ENCODE measurements at places on chromosomes 6 and 20. TPM values are rescaled to one million over a fixed set of nuclear protein-coding genes. Genes with fewer than 3 reads are reported as not detected.

ZC3H12D gene
- total RNA-seq, result 0.64 TPM

DNA sequence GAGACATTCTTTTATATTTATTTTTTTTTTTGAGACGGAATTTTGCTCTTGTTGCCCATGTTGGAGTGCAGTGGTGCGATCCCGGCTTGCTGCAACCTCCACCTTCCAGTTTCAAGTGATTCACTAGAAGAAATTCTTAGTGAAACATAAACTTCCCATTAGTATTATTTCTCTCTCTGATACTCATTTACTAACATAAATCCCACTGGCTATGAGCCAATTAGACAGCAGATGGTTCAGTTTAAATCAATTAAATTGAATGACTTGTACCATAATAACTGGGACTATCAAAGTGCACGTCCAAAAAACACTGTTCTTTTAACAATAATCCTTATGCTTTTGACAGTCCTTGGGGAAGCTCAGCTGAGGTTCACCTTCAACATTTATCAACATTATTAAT, 111.2 kb upstream of the PTCHD4 start:
- no peaks in the 10 kb centered on the region for H3K36me3 ChIP-seq
- DNase-seq, result no peak
- H3K4me1 ChIP-seq, result no peaks in the 10 kb centered on the region
- H3K27ac ChIP-seq, result no peak overlapping the region
- H3K27me3 ChIP-seq, result no peaks in the 10 kb centered on the region
- no peak overlapping the region for H3K4me3 ChIP-seq

GRCh38 chr6:28393912-28394662, 5.5 kb downstream of the ZSCAN12 start:
- no peak for DNase-seq
- no peaks in the 10 kb centered on the region for H3K27me3 ChIP-seq
- peaks cover 10% of the 10 kb centered on the region for H3K36me3 ChIP-seq
- H3K27ac ChIP-seq, result no peak overlapping the region

RGS19 gene
- total RNA-seq, result 3.8 TPM

DNA sequence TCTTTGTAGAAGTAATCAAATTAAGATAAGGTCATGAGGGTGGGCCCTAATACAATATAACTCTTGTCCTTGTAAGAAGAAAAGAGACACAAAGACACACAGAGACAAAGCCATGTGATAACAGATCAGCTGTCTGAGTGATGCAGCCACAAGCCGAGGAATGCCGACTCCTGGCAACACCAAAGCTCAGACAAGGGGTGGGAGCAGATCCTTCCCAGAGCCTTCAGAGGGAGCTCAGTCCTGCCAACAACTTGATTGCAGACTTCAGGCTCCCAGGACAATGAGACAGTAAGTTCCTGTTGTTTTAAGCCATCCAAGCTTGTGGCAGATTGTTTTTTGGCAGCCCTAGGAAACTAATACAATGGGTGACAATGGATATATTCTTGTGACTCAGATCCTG, 325.0 kb upstream of the AGPAT4 start:
- H3K4me1 ChIP-seq, result no peaks in the 10 kb centered on the region
- no peaks in the 10 kb centered on the region for H3K36me3 ChIP-seq

DNA sequence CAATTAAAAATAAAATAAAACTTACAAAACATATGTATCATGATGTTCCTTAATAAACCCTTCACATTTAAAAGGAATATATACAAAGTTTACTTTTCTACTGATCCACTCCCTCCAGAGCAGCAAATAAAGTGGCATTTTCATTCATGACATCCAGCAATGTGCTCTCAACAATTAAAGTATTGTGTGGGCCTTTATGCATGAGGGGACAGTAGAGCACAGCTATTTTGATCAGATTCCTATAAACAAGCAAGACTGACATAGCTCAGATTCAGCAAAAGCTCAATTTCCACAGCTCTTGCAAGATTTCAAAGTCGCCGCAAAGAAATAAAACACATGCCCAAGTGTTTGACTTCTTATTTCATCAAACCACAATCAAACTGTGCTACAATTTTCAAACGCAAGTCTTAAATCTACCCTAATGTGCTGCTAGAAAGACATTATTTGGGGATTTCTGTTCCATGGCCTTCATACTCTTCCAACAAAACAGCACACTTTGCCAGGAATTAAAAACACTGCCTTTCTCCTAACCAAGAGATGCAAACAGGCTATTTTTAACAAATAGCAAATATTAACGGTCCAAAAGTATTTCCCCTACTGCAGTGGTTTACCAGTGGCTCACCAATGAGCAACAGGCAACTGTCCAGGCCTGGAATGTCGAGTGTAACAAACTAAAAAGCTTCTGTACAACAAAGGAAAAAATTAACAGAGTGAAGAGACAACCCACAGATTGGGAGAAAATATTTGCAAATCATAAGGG, 52.3 kb downstream of the MBOAT1 start:
- no peaks in the 10 kb centered on the region for H3K27me3 ChIP-seq
- peaks cover 7% of the 10 kb centered on the region for H3K4me1 ChIP-seq
- peak overlapping the region; percentile 25 for H3K27ac ChIP-seq
- H3K4me3 ChIP-seq, result no peak overlapping the region
- no peaks in the 10 kb centered on the region for H3K36me3 ChIP-seq
- no peak for DNase-seq

OXT gene
- total RNA-seq, result not detected

DNA sequence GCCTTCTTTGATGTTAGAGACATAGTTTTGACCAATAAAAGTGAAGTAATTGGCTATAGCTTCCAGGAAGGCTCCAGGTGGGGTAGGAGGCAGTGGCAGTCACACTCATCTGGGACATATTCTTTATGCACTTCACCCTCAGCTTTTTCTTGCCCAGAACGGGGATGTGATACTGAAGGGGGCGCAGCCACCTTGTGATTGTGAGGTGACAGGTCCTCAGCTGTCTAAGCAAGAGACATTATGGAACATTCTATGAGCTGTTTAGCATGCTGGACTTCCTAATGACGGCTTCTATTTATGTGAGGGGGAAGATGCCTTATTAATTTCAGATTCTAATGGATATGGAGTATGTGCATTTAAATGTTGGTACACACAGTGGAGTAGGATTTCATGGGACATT, 151.3 kb upstream of the ZFP64 start:
- no peaks in the 10 kb centered on the region for H3K27me3 ChIP-seq
- no peaks in the 10 kb centered on the region for H3K4me1 ChIP-seq
- H3K36me3 ChIP-seq, result no peaks in the 10 kb centered on the region
- no peak overlapping the region for H3K27ac ChIP-seq
- no peak for DNase-seq

- no peak overlapping the region for H3K4me3 ChIP-seq
- no peaks in the 10 kb centered on the region for H3K27me3 ChIP-seq
- no peaks in the 10 kb centered on the region for H3K36me3 ChIP-seq
- H3K27ac ChIP-seq, result no peak overlapping the region
Observed at GRCh38 chr6:42387336-42387735, 64.4 kb downstream of the TRERF1 start.

GPX5 gene
- total RNA-seq, result not detected

CLVS2 gene
- total RNA-seq, result not detected

- H3K27me3 ChIP-seq, result no peaks in the 10 kb centered on the region
- no peak for DNase-seq
- no peak overlapping the region for H3K27ac ChIP-seq
- no peaks in the 10 kb centered on the region for H3K4me1 ChIP-seq
- no peaks in the 10 kb centered on the region for H3K36me3 ChIP-seq
- no peak overlapping the region for H3K4me3 ChIP-seq
Observed at GRCh38 chr20:40435146-40435895, 253.7 kb downstream of the MAFB start.
